Vagina (tissue), 2 donors: ENCODE measurements at places on chromosomes 6 and 20.

DNA sequence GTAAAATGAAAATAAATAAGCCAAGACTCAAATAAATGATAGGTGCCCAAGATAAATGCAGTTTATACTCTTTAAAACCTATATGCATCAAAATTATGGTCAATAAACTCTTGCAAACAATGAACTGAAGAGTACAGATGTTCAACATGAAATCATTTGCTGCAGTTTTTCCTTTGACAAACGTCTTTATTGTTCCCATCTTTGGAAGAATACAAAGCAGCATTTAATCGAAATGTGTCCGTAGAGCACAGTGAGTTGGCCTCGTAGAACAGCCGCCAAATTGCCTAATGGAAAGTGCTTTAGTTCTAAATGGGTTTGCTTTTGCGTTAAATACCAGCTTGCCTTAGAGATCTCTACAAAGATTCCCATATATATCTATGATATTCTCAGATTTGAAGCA lies 447.4 kb downstream of the PKHD1 start:
- DNase-seq, result no peak

- no peak for DNase-seq
Measured at GRCh38 chr6:149965194-149966020, 1.7 kb downstream of the ULBP1 start.

GRCh38 chr6:26215585-26216358 lies 128.5 kb downstream of the HFE start:
- DNase-seq, result no peak

GRCh38 chr6:82568290-82568993 lies 204.8 kb downstream of the TPBG start:
- no peak for DNase-seq

DNA sequence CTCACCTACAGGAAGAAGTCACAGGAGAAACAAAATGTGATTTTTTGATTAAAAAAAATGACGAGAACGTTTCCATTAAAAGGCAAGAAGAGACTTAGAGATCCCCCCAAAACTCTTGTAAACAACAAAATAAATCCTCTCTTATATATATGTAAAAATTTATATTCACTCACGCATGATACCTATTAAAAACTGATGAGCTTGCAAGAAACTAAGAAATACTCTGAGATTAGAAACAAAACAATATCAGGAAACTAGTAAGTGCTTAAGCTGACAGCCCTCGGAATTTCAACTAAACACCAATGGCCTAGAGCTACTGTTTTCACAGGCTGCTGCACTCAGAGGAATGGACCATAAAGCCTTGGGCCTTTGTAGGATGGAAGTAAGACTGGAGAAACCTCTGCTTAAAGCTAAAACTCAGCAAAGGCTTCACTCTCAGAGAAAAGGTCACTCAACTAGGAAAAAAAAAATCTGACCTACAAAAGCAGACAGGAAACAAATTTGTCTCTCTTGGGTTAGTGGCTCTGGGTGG lies 63.0 kb downstream of the MAP3K7 start:
- no peak for DNase-seq

GRCh38 chr6:107439406-107439805 lies 20.0 kb downstream of the PDSS2 start:
- DNase-seq, result no peak

DNA sequence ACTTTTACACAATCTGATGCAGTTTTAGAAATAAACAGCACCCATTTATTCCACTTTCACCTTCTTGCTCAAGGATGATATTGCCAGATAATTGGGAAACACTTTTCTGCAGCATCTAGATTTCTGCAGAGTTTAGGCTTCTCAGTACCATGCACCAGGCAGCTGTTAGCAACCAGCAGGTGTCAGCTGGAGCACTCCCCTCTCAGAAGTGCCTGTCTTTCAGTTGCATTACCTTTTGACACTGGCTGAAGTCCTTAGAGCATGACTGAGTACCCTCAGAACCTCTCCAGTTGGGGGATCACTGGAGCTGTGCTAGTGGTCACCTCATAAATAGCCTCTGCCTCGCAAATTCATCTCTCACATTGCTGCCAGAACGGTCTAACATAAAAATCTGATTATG lies 91.2 kb downstream of the DNAH8 start:
- no peak for DNase-seq

DNA sequence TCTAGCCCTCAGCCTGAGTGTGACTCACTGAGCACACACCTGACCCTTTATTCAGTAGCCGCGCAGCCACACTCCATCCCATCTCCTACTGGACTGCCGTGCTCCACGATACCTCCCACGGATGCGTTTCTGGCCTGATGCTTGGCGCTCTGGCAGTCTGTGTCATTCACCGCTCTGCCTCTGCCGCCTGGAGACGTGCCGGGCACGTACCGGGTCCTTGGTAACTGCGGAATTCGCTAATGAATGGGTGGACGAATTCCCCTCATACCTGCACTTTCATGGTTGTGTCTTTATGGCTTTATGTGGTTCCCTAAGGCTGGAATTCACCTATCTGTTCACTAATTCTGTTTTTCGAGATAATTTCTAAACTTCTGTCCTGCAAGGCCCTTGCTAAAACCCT lies 405.7 kb downstream of the QKI start:
- DNase-seq, result no peak

DNA sequence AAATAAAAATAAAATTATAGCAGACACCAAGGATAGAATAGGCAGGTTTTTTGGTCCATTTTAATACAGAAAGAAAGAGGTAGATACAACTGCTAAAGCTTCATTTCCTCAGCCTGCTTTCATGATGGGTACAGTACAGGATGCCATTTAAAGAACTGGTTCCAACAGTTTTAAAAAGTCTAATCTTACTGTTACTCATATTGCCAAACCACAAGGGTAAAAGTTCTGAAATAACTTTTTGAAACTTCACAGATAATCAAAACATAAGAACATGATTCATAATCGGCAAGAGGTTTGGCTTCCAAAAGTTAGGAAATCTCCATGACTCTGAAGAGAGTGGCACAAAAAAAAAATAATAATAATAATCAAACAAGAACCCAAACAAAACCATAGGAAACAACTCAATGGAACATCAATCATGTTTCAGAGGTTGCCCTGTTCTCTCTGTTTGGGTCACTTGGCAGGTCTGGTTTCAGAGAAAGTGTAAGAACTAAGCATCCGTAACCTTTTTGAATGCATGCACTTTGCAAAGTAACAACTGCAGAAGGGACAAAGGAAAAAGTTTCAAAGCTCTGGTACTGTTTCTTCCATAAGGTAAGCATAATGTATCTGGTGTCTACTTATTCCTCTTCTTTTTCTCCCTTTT lies 79.7 kb downstream of the SMLR1 start:
- DNase-seq, result no peak

- no peak for DNase-seq
Measured at GRCh38 chr20:5668529-5668868, 81.7 kb upstream of the SHLD1 start.

- DNase-seq, result no peak
Measured at GRCh38 chr6:100237821-100238220, 226.9 kb downstream of the SIM1 start.
